ENCODE measurements at places on chromosomes 6 and 20.

- DNase-seq = no peak
These were observed 75.2 kb upstream of the ADTRP start for GRCh38 chr6:11853678-11854407.

DNA sequence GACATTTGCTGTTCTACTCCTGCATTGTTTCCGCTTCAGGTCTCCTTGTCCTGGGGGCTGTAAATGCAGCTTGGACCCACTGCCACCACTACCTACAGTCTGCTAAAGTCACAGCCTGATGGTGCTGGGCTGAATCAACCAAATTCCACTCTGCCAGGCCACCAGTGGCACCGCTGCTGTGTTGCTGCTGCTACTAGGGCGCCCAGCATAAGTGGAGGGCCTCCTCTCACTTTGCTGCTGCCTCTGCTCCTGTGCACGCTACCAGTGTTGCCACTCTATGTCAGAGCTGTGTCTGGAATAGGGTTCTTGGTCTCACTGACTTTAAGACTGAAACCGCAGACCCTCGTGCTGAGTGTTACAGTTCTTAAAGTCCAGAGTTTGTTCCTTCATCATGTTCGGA is 1.4 kb upstream of the SSR1 start:
- no peak for DNase-seq

GRCh38 chr20:56929606-56930005 is 300.5 kb downstream of the TFAP2C start:
- no peak for DNase-seq

DNA sequence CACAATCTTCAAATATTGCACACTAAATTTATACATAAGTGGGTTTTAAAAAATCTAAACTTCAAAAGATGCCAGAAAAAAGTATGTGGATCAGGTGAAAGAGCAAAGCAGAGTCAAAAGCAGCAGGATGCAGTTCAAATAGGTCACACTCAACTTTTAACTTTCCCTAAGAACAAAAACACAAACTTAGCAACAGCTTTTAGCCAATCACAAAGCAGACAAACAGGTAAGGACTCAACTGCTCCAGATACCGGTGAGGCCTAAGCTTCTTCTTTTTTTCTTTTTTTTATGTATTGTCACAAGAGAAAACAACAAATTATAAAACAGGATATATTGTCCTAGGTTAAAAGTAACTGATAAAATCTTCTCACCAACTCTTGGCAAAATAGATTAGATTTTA is 74.7 kb downstream of the SESN1 start:
- DNase-seq = no peak

DNA sequence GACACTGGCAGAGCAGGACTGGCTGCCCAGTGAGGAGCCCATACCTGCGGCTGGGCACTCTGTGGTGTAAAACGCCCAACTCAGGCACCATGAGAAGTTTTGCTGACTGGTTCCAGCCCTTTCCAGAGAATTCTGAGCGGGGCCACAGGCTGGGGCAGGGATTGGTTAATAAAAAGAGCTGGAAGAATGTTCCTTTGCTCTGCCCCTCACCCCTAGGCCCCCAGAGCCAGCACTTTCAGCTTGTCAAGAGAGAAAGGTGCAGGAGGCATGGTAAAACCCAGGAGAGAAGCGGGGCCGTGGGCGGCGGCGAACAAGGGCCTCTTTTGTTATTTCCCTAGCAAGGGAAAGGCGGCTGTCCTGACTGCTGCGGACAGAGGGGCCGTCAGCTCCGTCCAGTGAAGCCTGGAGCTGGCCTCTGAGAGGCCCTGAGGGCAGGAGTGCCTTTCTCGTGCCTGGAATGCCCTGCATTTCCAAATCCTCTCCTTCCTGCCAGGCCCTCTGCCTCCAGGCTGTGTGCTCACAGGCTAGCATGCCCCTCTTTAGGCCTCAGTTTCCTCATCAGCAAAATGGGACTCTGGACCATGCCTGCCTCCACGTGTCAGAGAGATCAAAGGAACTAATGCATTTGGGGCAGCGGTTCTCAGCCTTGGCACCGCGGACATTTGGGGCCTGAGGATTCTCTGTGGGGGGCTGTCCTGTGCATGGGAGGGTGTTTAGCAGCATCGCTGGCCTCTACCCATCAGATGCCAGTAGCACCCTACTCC is 12.9 kb downstream of the SLC13A3 start:
- no peak for DNase-seq

DNA sequence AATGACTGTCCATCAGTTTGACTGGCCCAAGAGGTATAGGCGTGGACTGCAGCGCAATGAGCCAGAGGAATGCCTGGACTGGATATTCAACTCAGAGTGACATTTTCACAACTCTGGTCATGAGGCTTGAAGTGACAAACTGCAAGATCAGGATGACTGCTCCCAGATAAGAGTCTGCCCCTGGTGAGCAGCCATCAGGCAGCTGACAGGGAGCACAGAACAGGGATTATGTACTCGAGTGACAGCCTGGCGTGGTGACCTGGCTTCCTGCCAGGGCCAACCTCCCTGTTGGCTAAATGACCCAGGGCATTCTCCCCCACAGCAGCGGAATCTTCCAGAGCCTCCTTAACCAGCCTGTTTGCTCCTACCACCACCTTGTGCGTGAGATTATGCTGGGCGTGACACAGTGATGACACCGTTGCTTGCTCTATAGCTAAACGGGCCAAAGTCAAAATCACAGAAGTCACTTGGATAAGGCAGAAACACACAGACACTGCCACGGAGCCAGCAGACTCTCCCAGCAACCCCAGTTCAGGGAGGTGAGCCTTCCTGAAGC is 209.1 kb upstream of the JARID2 start:
- DNase-seq = peak; percentile 86

DNA sequence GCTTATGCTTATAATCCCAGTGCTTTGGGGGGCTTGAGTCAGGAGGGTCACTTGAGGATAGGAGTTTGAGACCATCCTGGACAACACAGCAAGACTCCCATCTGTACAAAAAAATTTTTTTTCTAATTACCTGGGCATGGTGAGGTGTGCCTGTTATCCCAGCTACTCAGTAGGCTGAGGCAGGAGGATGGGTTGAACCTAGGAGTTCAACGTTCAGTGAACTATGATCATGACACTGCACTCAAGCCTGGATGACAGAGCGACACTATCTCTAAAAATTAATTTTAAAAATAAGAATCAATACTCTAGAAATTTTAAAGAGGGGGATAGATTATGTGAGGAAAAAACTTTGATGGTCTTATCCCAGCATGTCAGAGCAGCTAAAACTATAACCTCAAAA is 44.1 kb downstream of the SLC23A2 start:
- DNase-seq = no peak

- no peak for DNase-seq
These were observed 34.6 kb upstream of the LAMA2 start for GRCh38 chr6:128848212-128848935.

GRCh38 chr20:53823121-53823764 is 229.6 kb upstream of the ZNF217 start:
- no peak for DNase-seq

DNA sequence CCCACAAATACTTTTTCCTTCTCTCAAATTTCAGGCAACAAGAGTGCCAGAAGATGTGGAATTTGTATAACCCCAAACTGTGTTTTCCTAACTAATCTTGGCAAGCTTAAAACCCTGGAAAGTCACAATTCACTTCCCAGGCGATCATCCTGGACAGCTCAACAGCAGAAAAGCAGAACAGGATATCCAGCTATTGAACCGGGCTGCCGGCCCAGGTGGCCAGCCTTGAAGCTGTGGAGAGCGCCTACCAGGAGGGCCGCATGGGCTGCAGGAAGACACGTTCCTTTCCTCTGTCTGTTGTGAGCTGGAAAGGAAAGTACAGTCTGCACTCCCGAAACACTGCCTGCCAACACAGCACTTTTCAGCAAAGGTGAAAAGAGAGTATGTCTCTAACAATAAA is 719.7 kb upstream of the MARCKS start:
- no peak for DNase-seq

GRCh38 chr6:73696966-73697655 is 1.1 kb downstream of the CD109 start:
- no peak for DNase-seq

- DNase-seq = no peak
These were observed 13.5 kb downstream of the PIGU start for GRCh38 chr20:34663213-34663943.

- no peak for DNase-seq
These were observed 607.2 kb downstream of the QKI start for GRCh38 chr6:164021589-164022250.

- no peak for DNase-seq
These were observed 7.3 kb downstream of the RGS17 start for GRCh38 chr6:153123801-153124200.

All from lower leg skin (tissue), 4 donors.